ENCODE measurements at places on chromosomes 1 and 21.

DNA sequence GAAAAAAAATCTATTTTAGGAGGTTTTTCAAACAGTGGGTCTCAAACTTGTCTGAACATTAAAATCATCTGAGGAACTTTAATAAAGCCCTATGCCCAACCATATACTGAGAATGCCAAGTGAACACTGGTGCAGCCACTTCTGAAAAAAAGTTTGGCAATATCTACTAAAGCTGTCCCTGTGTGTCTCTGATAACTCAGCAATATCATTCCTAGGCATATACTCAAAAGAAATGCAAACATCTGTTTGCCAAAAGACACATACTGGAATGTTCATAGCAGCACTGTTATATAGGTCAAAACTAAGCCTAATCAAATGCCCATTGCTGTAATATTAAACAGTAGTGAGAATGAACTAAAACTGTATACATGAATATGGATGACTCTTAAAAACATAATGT, 74.2 kb upstream of the RGS4 start:
- DNase-seq: no peak

DNA sequence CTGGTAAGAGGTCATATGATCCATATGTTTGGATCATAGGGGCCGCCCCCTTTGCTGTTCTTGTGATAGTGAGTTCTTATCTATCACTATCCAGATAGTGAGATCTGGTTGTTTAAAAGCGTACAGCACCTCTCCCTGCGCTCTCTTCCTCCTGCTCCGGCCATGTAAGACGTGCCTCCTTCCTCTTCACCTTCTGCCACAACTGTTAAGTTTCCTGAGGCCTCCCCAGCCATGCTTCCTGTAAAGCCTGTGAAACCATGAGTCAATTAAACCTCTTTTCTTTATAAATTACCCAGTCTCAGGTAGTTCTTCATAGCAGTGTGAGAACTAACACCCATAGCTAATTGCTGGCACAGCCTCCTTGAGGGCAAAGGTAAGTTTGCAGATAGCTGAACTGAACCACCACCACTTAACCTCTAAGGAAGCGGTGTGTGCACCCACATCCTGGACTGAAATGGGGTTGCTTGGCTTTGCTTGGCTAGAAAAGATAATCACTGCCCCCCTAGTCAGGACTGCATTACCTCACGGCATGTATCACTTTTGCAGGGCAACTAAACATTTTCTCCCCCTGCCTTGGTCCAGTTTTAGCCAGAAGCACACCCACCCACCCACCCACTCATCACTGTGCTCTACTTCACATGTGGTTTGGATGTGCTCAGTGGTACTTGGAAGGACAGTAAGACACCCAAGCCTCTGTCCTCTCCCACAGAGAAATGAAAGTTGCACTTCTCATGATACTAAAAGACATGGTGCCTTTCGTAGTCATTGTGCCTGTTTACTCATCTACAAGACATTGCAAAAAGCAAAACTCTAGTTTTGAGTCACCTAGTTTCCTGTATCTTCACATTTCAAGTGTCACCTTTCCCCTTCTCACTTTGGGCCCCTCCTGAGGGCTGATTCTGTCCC, 23.1 kb upstream of the PTAFR start:
- no peak for DNase-seq

DNA sequence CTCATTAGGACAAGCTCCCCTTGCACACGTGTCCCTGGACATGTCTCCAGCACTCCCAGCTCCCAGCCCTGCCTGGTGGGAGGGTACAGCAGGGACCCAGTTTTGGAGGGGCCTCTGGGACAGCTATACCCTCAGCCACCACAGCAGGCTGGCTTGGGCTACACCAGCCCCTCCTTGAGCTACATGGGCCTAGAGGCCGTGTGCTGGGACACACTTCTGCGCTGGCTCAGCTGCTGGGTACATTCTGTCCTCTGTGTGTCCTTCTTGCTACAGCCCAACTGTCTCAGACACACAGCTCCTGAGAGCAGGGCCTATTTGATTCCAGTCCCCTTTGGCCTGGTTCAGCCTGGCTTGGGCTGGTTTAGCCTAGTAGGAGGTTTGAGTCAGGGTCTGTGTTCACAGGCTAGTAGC, 26.7 kb downstream of the DMAP1 start:
- no peak for DNase-seq

DNA sequence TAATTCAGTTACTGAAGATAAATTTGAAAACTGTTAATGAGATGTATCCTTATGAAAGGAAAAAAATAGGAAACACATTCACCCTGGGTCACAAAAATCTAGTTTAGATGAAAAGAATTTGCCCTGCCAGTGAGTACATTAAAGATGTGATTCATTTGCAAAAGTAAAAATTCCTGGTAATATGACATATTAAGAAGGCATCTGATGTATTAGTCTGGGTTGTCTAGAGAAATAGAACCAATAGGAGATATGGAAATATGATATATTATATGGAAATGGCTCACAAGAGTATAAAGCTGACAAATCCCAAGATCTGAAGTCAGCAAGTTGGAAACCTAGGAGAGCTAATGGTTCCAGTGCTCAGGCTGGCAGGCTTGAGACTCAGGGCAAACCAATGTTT, 153.8 kb downstream of the MRPL39 start:
- peak; percentile 50 for DNase-seq

DNA sequence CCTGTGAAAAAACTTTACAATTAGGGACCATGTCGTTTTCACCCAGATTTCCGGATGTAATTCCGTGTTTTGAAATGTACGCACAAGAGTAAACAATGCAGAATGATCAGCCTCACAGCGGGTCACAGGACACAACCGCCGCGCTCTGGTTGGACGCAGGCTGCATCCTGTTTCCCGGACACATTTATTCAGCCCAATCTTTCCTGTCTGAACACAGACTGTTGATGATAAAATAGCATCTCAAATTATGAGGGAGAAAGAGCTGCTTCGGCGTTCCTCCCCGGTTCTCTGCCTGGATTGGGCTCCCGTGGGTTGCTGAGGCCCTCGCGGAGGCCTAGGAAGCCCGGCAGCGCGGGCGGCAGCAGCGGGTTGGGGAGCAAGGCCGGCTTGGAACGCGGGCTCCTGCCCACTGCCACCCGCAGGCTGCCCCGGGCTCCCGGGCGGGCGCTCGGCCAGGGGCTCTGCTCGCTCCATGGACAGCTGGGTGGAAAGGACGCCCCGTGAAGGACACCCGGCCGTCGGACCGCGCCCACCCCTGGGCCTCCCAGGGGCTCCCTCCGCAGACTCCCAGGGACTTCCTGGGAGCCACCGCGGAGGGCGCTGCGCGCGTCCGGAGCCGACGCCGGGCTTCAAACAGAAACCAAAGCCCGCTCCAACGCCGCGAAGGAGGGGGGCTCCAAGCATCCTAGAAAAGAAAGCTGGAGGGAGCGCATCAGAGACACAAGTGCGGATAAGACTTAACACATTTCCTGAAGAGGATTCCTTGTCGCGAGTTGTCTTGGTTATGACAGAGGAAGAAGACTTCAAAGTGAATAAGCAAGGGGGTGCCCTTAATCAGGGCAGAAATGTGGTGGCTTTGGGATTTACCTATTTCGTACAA, 122.3 kb downstream of the ESRRG start:
- DNase-seq: peak; percentile 78

- DNase-seq: no peak
These were observed 19.8 kb upstream of the PTP4A2 start for GRCh38 chr1:31957701-31958674.

GRCh38 chr21:26391166-26391565, 181.9 kb downstream of the CYYR1 start:
- no peak for DNase-seq

DNA sequence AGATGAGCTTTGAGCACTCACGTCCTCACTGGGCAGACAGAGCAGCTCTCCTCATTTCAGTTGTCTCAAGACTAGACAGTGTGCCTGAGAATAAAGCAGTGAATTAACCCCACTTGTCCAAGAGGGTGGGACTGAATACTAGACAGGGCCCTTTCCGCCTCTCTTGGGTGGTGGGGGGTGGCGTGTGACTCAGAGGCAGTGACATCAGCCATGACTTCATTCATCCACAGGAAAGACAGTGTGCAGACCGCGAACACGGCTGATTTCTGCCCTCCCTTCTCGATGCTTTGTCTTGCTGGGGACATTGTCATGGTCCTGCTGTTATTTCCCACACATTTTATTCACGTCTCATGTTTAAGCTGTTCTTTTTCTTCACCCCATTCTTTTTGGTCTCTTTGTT, 64.9 kb downstream of the FGGY start:
- DNase-seq: no peak

- DNase-seq: no peak
These were observed 18.8 kb upstream of the GUCA2A start for GRCh38 chr1:42183210-42183956.

DNA sequence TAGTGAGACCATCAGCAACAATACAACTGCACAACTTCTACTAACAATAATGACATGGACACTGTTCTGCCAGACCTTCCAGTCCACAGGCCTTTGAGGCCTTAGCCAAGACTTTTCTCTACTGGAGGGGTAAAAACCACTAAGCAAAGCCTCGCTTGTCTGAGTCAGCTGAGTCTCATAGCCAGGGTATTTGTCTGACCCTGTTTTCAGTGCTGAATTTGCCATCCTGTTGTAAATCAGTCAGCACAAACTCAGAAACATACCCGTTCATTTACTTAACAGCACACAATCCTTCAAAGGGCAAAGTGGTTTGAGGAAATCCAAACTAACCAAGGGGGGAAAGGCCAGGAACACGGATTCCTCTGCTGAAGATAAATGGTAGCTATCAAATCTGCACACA, 537.8 kb downstream of the SMYD3 start:
- peak; percentile 87 for DNase-seq
